ENCODE measurements at places on chromosomes 2 and 18.
A peak's percentile ranks its signal among the peaks of the same experiment; 100 is the strongest.

- no peaks in the 10 kb centered on the region for H3K36me3 ChIP-seq
- H3K4me3 ChIP-seq: no peak overlapping the region
- no peaks in the 10 kb centered on the region for H3K27me3 ChIP-seq
Measured at GRCh38 chr18:59952283-59953007, 52.6 kb downstream of the PMAIP1 start.

DNA sequence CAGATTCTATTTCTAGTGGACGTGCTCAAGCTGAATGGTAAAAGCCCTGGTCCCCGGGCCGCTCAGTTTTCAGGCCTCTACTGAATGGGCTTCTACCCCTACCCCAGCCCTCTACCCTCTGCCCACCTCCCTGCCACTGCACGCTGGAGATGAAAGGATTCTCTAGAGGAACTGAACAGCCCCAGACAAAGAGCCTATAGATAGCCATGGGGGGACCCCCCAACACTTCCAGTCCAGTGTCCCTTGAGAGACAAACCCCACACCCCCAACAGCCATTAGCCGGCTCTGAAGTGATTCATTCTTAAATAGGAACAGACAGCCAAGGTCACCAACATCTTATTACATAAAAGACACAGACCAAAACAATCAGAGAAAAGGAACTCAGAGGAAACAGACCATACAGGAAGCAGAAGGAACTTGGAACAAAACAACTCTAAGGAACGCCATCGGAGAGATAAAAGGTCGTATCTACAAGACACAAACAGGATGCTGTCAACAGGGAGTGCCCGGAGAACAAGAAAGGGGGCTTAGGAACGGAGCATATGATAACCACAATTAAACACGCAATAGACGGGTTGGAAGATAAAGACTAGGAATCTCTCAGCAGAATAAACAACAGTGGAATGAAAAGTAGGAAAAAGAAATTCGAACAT, 23.5 kb downstream of the TMEM37 start:
- no peak overlapping the region for H3K27ac ChIP-seq
- DNase-seq: no peak
- no peak overlapping the region for H3K4me3 ChIP-seq
- peaks cover 48% of the 10 kb centered on the region for H3K27me3 ChIP-seq

GRCh38 chr18:48486754-48487153, 52.1 kb upstream of the CTIF start:
- no peaks in the 10 kb centered on the region for H3K27me3 ChIP-seq
- peaks cover 7% of the 10 kb centered on the region for H3K4me1 ChIP-seq
- no peaks in the 10 kb centered on the region for H3K36me3 ChIP-seq
- H3K4me3 ChIP-seq: no peak overlapping the region
- DNase-seq: peak; percentile 60

DNA sequence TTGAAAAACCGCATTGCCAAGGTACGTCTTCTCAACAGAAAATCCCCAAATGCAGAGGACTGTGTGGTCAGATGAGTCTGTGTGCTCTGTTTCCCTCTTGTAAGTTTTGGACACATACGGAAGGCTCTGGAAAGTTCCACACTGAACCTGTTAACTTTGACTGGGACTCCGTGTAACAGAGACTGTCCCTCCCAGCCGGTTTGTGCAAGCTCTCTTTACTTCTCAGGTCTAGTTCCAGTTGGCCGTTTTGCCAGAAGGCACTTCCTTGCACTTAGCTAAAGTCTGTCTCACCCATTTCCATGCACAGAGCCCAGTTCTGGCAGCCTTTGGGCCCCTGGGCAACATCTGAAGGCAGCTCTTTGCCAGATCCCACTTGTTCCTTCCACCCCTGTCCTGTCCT, 22.0 kb downstream of the EFHD1 start:
- H3K4me3 ChIP-seq: no peak overlapping the region
- no peak for DNase-seq
- peaks cover 20% of the 10 kb centered on the region for H3K27me3 ChIP-seq
- no peak overlapping the region for H3K27ac ChIP-seq
- no peaks in the 10 kb centered on the region for H3K36me3 ChIP-seq

GRCh38 chr18:74251297-74252038, 40.3 kb downstream of the CYB5A start:
- peak; percentile 85 for DNase-seq
- H3K4me3 ChIP-seq: no peak overlapping the region
- peaks cover 11% of the 10 kb centered on the region for H3K36me3 ChIP-seq
- H3K4me1 ChIP-seq: no peaks in the 10 kb centered on the region
- no peak overlapping the region for H3K27ac ChIP-seq

- H3K27me3 ChIP-seq: no peaks in the 10 kb centered on the region
- H3K4me3 ChIP-seq: no peak overlapping the region
- peaks cover 1% of the 10 kb centered on the region for H3K36me3 ChIP-seq
- no peak for DNase-seq
Measured at GRCh38 chr2:112317303-112318158, 42.1 kb downstream of the ZC3H6 start.
